ENCODE measurements at places on chromosomes 3 and 15.
A peak's percentile ranks its signal among the peaks of the same experiment; 100 is the strongest.

DNA sequence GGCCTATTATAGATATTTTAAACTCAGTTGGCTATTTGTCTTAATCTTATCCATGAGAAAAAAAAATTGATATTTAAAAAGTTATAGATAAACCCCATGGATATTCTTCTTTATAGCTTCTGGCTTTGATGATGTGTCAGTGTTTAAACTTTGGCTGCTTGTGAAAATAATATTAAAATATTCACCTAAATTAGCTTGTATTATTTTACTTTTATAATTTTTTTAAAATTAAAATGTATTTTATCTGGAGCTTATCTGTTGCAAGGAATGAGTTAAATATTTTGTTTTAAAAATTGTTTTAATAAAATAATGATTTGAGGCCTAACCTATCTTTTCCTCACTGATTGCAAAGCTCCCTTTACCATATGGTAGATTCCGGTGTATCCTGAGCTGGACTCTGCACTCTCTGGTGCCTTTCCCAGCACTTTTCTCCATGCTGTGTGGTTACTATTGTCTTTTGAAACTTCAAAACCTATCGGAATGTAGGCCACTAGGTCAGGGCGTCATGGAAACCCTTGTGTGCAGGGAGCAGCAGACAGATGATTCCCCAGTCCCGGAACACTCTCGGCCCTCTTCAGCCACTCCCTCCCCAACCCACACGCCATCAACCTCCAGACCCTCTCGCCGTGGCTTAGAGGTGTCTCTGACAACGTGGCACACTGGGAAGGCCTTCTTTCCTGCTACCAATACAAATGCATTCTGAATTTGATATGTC, 252.3 kb upstream of the ATP10A start:
- peak; percentile 21 for DNase-seq

DNA sequence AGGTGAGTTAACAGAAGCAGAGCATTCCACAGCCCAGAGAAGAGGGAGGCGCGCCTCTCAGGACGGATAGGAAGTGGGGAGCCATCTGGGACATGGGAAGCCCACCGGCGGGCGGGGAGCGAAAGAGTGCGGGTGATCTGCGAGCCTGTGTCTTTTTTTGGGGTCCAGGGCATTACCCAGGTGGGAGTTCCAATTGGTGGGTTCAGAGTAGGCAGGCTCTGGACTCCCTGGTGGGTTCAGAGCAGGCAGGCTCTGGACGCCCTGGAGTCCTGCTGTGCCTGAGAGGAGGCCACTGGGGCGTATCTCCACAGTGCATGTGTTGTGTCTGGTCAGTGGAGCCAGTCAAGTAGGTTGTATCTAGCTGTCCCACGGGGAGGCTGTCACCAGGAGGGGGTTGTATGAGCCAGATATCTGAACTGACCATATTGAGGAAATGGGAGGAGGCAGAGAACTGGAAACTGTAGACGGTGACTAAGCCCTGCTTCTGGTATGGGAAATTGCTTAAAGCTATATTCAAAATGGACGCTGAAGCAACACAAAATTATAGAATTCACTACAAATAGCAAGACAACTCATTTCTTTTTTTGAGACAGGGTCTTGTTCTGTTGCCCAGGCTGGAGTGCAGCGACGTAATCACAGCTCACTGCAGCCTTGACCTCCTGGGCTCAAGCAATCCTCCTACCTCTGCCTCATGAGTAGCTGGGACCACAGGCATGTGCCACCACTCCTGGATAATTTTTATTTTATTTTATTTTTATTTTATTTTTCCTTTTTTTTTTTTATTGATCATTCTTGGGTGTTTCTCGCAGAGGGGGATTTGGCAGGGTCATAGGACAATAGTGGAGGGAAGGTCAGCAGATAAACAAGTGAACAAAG, 34.5 kb upstream of the CHST2 start:
- no peak for DNase-seq

DNA sequence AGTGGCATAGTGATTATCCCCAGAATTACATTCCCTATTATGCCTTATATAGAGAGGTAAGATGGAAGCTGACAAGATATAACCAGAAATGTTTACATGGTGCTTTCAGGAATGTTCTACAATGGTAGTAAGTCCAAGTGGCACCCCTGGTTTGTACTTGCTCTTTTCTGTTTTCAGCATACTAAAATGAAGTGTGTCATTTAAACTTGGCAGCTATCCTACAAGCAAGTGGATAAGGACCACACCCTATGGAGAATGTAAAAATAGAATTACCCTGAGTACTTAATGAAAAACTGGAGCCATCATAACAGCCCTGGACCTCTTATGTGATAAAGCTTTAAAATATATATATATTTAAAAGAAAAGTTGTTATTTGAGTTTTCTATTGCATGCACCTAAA, 1012.7 kb upstream of the CADM2 start:
- DNase-seq, result no peak

DNA sequence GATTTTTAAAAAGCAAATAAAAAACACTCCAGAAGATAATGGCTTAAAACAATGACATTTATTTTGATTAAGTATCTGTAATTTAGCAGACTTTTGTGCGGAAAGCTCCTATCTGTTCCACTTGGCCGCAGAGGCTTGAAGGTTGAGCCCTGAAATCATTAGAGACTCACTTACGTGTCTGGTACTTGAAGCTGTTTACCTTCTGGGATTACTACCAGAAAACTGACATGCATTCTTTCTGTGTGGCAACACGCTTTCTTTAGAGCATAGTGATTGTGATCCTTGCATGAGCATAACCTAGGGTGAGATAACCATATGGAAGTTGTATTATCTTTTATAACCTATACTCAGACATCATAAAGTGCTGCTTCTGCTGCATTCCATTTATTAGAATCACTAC, 298.5 kb downstream of the SI start:
- DNase-seq, result no peak

- DNase-seq, result no peak
Observed at GRCh38 chr3:132661101-132661500, 972 bp downstream of the UBA5 start.

- no peak for DNase-seq
Observed at GRCh38 chr3:88117683-88118082, 32.1 kb upstream of the C3orf38 start.

GRCh38 chr15:100775581-100776185, 103.9 kb upstream of the ALDH1A3 start:
- DNase-seq, result no peak

DNA sequence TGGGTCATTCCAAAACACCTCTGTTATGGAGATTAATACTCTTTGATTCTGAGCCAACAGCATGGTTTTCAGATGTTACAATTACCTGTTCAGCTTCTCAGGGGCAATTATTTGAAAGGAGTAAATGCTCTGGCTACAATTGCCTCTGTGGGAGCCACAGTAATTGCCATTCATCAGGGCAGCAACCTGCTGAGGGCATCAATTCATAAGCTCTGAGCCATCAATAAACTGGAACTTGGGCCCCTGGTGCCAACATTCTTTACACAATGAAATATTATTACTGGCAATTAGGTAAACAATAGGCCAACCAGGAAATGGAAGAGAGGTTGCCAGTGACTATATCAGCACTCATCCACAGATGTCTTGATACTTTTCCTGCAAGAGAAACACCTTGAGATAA, 660.8 kb downstream of the MECOM start:
- no peak for DNase-seq

GRCh38 chr15:36831125-36831903, 251.9 kb downstream of the CDIN1 start:
- peak; percentile 53 for DNase-seq

DNA sequence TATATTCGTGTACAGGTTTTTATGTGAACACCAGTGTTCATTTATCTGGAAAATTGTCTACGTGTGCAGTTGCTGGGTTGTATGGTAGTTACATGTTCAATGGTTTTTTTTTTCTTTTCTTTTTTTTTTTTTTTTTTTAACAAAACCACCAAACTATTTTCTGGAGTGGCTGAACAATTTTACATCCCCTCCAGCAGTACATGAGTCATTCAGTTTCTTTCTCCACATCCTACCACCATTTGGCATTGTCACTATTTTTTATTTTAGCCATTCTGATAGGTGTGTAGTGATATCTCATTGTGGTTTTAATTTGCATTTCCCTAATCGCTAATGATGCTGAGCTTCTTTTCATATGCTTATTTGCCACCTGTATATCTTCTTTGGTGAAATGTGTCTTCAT, 256.3 kb upstream of the EOMES start:
- DNase-seq, result no peak

GRCh38 chr3:118292841-118293240, 741.8 kb downstream of the IGSF11 start:
- DNase-seq, result no peak
